Smooth muscle cell of the pulmonary artery (primary cell): ENCODE measurements at places on chromosomes 16 and 17. TPM values are rescaled to one million over a fixed set of nuclear protein-coding genes. Genes with fewer than 3 reads are reported as not detected.

NT5M gene
- 0.86 and 1.3 TPM in 2 replicates for total RNA-seq

CCL18 gene
- total RNA-seq = not detected in 2 replicates

TBC1D3 gene
- not detected in 2 replicates for total RNA-seq

ABI3 gene
- total RNA-seq = 0.17 and 0.20 TPM in 2 replicates

STH gene
- total RNA-seq = not detected in 2 replicates

TPSD1 gene
- total RNA-seq = not detected in 2 replicates

SLX1B gene
- total RNA-seq = 3.1 and 8.9 TPM in 2 replicates

ARHGAP44 gene
- 1.7 and 5.7 TPM in 2 replicates for total RNA-seq

TVP23A gene
- 0.07 TPM in 1 of 2 replicates, not detected in the other for total RNA-seq

METTL26 gene
- total RNA-seq = 61.8 and 71.3 TPM in 2 replicates

CD79B gene
- total RNA-seq = 3.6 TPM in 1 of 2 replicates, not detected in the other

C16orf92 gene
- total RNA-seq = not detected in 2 replicates

SLC5A10 gene
- total RNA-seq = under 0.01 TPM in 1 of 2 replicates, not detected in the other

MYH2 gene
- total RNA-seq = not detected in 2 replicates

FBXW10B gene
- 0.20 and 1.6 TPM in 2 replicates for total RNA-seq

OTOP3 gene
- not detected in 2 replicates for total RNA-seq

GNG13 gene
- not detected in 2 replicates for total RNA-seq

EME1 gene
- 2.0 and 4.0 TPM in 2 replicates for total RNA-seq

KREMEN2 gene
- total RNA-seq = not detected in 2 replicates

SEPTIN12 gene
- total RNA-seq = not detected in 2 replicates

LDHD gene
- 2.3 and 5.0 TPM in 2 replicates for total RNA-seq

CIITA gene
- 0.10 and 1.1 TPM in 2 replicates for total RNA-seq

MT4 gene
- not detected in 2 replicates for total RNA-seq

PIPOX gene
- total RNA-seq = 1.2 and 1.4 TPM in 2 replicates

PRSS8 gene
- total RNA-seq = not detected in 2 replicates

GRB2 gene
- total RNA-seq = 88.2 and 88.3 TPM in 2 replicates

FA2H gene
- total RNA-seq = not detected in 2 replicates

KRTAP2-3 gene
- total RNA-seq = 0.56 TPM in 1 of 2 replicates, not detected in the other

ITGAL gene
- total RNA-seq = 0.17 TPM in 1 of 2 replicates, not detected in the other

SMARCD2 gene
- 61.6 and 64.3 TPM in 2 replicates for total RNA-seq

ARSG gene
- total RNA-seq = 4.8 and 6.3 TPM in 2 replicates

MEOX1 gene
- 0.07 TPM in 1 of 2 replicates, not detected in the other for total RNA-seq

TNP2 gene
- not detected in 2 replicates for total RNA-seq

CNGB1 gene
- not detected in 2 replicates for total RNA-seq

CCL17 gene
- total RNA-seq = not detected in 2 replicates

TNFSF13 gene
- 1.4 and 2.4 TPM in 2 replicates for total RNA-seq

ATP2C2 gene
- total RNA-seq = not detected in 2 replicates

CSH1 gene
- not detected in 2 replicates for total RNA-seq
